NCI-H1694 treated with DMSO at 0.1 percent for 48 hours (cell line): ENCODE measurements at places on chromosomes 3 and 15.

- DNase-seq, result no peak
Observed at GRCh38 chr15:70580958-70581357, 182.4 kb downstream of the UACA start.

DNA sequence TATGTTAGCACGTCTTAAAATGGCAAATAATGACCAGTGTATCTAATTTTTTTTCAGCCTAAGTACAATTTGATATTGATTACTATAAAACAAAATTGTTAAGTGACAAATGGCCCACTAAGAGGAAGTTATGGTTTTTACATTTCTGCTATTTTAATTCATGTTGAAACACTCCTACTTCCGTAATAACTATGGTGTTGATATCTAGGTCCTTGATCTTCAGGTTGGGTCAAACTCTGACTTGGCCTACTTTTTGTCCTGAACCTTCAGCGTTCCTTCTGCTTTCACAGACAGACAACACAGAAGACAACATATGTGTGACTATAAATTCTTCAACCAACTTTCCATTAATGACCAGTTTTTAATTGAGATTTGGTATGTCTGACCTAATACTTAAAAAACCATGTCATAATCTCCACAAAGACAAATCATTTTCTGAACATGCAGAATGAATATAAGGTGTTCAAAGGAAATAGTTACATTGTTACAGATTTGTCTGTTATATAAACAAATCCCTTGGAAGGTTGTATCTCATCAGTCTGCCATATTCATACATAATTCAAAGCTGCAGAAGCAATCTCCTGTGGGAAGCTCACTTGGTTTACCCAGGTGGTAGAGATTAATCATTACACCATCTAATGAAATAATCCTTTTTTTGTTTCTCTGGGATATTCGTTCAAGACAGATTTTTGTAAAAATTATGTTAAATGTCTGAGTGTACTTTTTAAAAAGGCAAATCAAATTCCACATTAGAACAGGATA lies 92.1 kb upstream of the TSPAN3 start:
- no peak for DNase-seq

GRCh38 chr15:40953713-40954074 lies 423 bp downstream of the CHAC1 start:
- DNase-seq, result no peak

- no peak for DNase-seq
Observed at GRCh38 chr15:38886315-38887163, 321.9 kb upstream of the RASGRP1 start.

DNA sequence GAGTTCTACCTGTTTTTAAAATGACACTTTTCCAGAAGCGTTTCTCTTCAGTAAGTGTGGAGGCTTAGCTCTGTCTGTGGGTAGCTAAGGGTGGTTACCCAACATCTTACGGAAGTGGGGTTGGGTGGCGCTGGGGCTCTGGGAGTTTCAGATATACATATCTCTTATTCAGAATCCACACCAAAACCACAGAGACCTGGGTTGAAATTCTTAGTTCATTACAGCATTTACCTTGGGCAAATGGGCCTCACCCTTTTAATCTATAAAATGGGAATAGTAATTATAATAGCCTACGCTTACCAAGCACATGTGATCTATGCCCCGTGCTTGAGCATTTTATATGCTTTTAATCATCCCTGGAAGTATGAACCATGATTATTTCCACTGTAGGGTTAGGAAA lies 9.4 kb downstream of the PTPRG start:
- no peak for DNase-seq

DNA sequence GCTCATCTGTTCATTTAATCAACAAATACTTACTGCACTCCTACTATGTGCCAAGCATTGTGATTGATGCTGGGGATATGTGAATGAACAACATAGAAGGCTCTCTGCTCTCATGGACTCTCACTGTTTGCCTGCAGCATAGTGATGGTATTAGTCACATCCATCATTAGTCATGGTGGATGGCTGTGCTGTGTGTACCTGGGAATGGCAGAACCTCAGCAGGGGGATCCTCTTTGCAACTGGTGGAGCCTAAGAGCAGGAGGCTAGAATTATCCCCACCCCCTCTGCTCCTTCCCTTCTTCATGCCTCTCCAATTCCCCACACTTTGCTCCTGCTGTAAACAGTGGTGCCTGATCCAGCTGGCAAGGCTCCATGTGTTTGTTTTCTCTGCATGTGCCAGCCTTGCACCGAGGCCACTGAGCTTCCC lies 20.5 kb downstream of the BOC start:
- peak; percentile 75 for DNase-seq

DNA sequence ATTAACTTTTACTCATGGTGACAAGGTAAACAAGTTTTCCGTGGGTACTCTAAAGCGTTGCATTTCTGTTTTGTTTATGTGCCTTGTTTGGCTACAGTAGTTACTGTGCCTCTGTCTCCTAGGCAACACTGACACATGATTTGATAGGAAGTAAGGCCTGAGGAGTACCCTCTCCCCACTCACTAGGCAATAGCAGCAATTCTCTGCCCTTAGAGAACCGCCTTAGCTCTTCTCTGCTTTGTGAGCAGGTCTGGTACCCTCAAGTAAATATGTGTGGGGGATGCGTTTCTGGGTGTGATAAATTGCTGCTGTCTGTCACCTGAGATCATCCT lies at the start of gene IL5RA:
TSS of gene IL5RA (minus strand) at position 76 of the 332 bp plus-strand sequence. CDS start 5,390 bp downstream, outside the sequence.
- no peak for DNase-seq

DNA sequence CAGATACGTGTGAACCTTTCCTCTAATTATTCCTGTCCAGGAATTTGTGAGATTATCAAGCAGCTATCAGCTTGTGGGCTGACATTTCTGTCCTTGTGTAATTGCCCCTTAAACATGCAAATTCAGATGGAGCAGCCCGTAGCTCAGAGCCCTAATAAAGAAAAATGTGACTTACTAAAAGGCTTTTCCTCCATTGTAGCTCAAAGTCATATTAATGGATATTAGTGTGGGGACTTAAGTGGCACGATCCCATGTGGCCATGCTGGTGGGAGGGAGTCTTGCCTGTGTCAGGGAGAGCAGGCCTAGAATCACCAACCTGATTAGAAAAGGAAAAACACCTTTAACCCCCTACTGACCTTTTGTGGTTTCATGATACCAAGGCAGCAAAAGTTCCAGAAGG lies 399.2 kb downstream of the LRTM1 start:
- no peak for DNase-seq

GRCh38 chr15:90654233-90655136 lies 62.7 kb upstream of the BLM start:
- no peak for DNase-seq

- peak; percentile 74 for DNase-seq
Observed at GRCh38 chr3:186361762-186362536, at the start of gene DGKG. Gene DGKG, minus strand, starts transcription at chr3:186362234. Its CDS starts 41,775 bp downstream, at chr3:186320459.

- no peak for DNase-seq
Observed at GRCh38 chr3:66490214-66490613, 10.6 kb downstream of the LRIG1 start.

GRCh38 chr15:41102854-41103253 lies 13.2 kb downstream of the INO80 start:
- no peak for DNase-seq
